Thoracic aorta (tissue), 2 donors: ENCODE measurements at places on chromosomes 13 and 19. TPM values are rescaled to one million over a fixed set of nuclear protein-coding genes. Genes with fewer than 3 reads are reported as not detected.

- no peak overlapping the region for H3K4me3 ChIP-seq
- no peaks in the 10 kb centered on the region for H3K27me3 ChIP-seq
- H3K27ac ChIP-seq = no peak overlapping the region
- DNase-seq = no peak
- H3K4me1 ChIP-seq = peaks cover 3% of the 10 kb centered on the region
These were observed 1312.4 kb downstream of the PCDH9 start for GRCh38 chr13:65917731-65918130.

DNA sequence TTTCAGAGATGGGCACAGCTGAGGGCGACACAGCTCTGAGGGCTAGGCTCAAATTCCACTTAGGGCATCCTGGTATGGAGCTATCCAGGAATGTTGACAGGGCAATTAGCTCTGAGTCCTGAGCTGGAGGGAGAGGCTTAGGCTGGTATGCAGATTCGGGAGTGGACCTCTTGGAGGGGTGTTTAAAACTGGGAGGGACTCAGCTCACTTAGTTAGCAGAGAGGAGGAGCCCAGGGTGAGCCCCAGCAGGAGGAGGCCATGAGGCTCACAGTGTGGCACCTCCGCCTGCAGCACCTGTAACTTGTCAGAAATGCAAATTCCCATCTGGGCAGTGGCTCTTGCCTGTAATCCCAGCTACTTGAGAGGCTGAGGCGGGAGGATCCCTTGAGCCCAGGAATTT lies 10.2 kb upstream of the NOP53 start:
- no peaks in the 10 kb centered on the region for H3K27me3 ChIP-seq
- peaks cover 27% of the 10 kb centered on the region for H3K36me3 ChIP-seq
- peaks cover 4% of the 10 kb centered on the region for H3K4me1 ChIP-seq

- no peaks in the 10 kb centered on the region for H3K4me1 ChIP-seq
- H3K36me3 ChIP-seq = no peaks in the 10 kb centered on the region
- DNase-seq = no peak
- no peaks in the 10 kb centered on the region for H3K27me3 ChIP-seq
These were observed 9.4 kb downstream of the C3 start for GRCh38 chr19:6711078-6711361.

DNA sequence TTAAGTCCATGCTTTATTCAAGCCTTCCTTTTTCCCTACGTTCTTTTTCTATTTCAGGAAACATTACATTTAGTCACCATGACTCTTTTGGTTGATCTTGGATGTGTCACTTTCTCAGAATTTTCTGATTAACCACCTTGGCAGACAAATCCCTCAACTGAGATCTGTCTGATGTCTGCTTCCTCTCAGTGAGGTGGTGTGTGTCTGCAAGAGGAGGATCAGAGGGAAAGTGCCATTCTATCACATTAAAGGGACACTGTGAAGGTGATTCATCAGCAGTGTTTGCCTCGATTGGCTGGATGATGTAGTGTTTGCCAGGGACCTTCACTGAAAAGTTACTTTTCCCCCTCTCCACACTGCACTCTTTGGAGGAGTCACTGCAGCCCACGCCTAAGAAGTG lies 3.0 kb upstream of the CCNP start:
- peak overlapping the region; percentile 41 for H3K27ac ChIP-seq
- H3K4me3 ChIP-seq = no peak overlapping the region
- DNase-seq = no peak
- H3K4me1 ChIP-seq = peaks cover 45% of the 10 kb centered on the region
- peaks cover 9% of the 10 kb centered on the region for H3K27me3 ChIP-seq

- H3K36me3 ChIP-seq = no peaks in the 10 kb centered on the region
- peaks cover 79% of the 10 kb centered on the region for H3K4me1 ChIP-seq
These were observed 49.8 kb downstream of the ELF1 start for GRCh38 chr13:40969169-40969901.

DNA sequence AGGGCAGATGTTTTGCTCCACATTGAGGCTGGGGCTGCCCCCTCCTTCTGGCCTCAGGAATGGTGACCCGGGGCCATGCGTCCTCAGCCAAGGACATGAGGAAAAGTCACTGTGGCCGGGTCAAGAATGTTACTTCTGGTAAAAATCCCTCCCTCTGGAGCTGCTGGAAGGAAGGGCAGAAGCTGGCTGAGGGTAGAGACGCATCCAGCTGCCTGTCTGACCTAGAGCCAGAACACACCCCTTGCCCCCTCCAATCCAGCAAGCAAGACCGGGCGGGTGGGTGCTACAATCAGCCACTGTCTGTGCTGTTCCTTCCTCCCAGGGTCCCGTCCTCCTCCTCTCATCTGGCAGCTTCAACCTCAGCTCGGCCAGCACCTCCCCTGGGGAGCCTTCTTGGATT lies 59.0 kb downstream of the PTPRS start:
- no peaks in the 10 kb centered on the region for H3K27me3 ChIP-seq
- H3K4me3 ChIP-seq = no peak overlapping the region
- peaks cover 15% of the 10 kb centered on the region for H3K36me3 ChIP-seq
- H3K27ac ChIP-seq = peak overlapping the region; percentile 30

DNA sequence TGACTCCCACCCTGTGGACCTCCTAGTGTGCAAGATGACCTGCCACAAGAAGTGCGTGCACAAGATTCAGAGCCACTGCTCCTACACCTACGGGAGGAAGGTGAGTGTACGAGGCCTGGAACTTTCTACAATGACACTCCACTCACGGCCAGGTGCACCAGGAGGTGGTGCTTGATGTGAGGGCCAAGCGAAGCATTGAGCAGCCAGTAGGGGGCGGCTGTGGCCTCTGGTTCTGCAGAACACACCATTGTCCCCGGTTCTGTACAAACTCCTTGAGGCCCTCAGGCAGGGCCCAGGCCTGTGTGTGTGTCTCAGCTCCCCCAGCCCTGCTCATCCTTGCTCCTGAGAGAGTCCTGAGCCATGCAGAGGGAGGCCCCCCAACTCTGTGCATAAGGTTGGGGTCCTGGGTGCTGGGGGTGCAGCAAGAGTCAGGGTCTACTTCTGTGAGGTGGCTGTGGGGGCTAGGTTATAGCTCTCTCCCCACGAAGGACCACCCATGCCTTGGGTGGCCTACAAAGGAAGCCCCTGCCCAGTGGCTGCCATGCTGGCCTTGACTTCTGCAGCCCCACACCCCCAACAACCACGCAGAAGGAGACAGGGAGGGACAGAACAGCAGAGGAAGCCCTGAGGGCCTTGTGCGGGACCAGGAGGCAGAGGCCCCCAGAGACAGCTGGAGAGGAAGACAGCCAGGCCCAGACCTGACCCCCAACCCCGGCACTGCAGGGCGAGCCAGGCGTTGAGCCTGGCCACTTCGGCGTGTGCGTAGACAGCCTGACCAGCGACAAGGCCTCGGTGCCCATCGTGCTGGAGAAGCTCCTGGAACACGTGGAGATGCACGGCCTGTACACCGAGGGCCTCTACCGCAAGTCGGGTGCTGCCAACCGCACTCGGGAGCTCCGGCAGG lies 9.7 kb upstream of the USE1 start:
- no peak overlapping the region for H3K27ac ChIP-seq
- peaks cover 60% of the 10 kb centered on the region for H3K36me3 ChIP-seq
- DNase-seq = no peak
- H3K4me3 ChIP-seq = no peak overlapping the region

- H3K36me3 ChIP-seq = no peaks in the 10 kb centered on the region
- no peak for DNase-seq
- H3K27me3 ChIP-seq = no peaks in the 10 kb centered on the region
- H3K4me1 ChIP-seq = peaks cover 25% of the 10 kb centered on the region
These were observed 207.4 kb upstream of the RFC3 start for GRCh38 chr13:33610438-33611120.

DNA sequence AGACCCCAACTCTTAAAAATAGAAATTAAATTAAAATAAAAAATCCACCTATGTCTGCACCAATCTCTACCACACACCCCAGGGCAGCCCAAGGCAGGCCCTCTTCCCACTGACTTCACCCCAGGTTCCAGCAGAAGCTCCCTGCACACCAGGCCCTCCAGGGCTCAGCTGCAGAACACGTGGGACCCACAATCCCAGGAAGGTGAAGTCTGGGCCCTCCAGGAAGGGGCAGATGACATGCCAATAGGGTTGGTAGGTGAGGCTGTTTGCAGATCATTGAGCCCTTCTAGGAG lies 19.2 kb upstream of the VSTM2B start:
- no peaks in the 10 kb centered on the region for H3K4me1 ChIP-seq
- no peak for DNase-seq
- H3K4me3 ChIP-seq = no peak overlapping the region
- no peaks in the 10 kb centered on the region for H3K27me3 ChIP-seq
- H3K27ac ChIP-seq = no peak overlapping the region
- H3K36me3 ChIP-seq = no peaks in the 10 kb centered on the region

GRCh38 chr13:90382425-90382824 lies 965.1 kb upstream of the MIR17HG start:
- no peaks in the 10 kb centered on the region for H3K36me3 ChIP-seq
- H3K27me3 ChIP-seq = no peaks in the 10 kb centered on the region
- H3K27ac ChIP-seq = no peak overlapping the region
- no peak for DNase-seq

- no peak for DNase-seq
- H3K27me3 ChIP-seq = no peaks in the 10 kb centered on the region
- H3K4me1 ChIP-seq = peaks cover 20% of the 10 kb centered on the region
- H3K27ac ChIP-seq = no peak overlapping the region
- peaks cover 70% of the 10 kb centered on the region for H3K36me3 ChIP-seq
- H3K4me3 ChIP-seq = no peak overlapping the region
These were observed 11.0 kb downstream of the SYDE1 start for GRCh38 chr19:15118248-15118647.

DNA sequence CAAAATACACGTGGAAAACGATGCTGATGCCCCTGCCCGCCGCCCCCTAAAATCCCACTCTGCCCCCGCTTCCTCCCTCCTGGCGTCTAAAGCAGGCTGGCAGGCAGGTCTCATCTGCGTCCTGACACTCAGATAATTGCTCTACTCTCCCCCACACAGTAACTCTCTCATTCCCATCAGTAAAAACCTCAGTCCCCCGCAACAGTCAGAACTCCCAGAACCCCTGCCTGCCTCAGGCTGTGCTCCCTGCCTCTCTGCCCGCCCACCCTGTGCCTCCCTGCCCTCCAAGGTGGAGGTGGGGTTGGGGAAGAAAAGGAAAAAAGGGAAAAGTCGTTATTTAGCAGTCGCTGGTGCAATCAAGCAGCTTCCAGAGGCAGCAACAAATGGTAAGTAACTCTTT lies 473.7 kb downstream of the EFNB2 start:
- no peaks in the 10 kb centered on the region for H3K27me3 ChIP-seq
- H3K36me3 ChIP-seq = no peaks in the 10 kb centered on the region
- no peaks in the 10 kb centered on the region for H3K4me1 ChIP-seq
- no peak for DNase-seq
- H3K27ac ChIP-seq = no peak overlapping the region
- no peak overlapping the region for H3K4me3 ChIP-seq

GRCh38 chr19:33005440-33005839 lies 33.4 kb downstream of the FAAP24 start:
- H3K27ac ChIP-seq = no peak overlapping the region
- H3K36me3 ChIP-seq = no peaks in the 10 kb centered on the region
- no peak overlapping the region for H3K4me3 ChIP-seq
- H3K27me3 ChIP-seq = no peaks in the 10 kb centered on the region
- no peaks in the 10 kb centered on the region for H3K4me1 ChIP-seq

GRCh38 chr19:13850910-13851733 lies 25.8 kb upstream of the NANOS3 start:
- peak; percentile 70 for DNase-seq
- H3K4me3 ChIP-seq = peak overlapping the region; percentile 64
- peak overlapping the region; percentile 100 for H3K27ac ChIP-seq
- peaks cover 68% of the 10 kb centered on the region for H3K4me1 ChIP-seq

DNA sequence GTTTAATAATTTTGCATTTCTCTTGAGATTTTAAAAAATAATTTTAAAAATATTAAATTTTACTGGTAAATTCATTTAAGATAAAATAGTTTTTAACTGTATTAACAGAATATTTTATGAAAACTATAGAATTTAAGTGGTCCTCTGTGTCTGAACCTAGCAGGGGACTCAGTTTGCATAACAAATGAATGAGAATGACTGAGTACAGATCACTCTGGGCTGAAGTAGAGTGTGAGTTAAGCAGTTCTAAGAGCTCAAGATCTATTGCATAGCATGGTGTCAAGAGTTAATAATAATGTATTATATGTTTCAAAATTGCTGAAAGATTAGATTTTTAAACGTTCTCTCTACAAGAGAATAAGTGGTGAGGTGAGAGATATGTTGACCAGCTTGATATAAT lies 348.3 kb upstream of the SLITRK1 start:
- no peak overlapping the region for H3K27ac ChIP-seq
- H3K4me3 ChIP-seq = no peak overlapping the region

DNA sequence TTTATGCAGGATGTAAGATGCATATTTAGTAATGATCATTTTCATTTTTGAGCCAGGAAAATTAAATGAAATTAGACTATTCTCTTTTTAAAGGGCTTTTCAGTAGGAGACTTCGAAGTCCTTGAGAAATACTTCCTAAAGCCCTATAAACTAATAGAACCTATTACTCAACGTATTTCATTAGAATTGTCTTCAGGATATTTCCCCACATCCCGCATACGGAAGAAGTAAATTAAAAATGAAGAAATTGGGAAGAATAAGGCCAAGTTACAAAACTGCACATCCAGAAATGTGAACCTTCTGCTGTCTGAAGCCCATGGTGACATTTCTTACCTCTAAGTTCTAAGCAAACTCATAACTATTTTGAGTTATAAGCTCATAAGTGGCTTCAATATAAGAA lies 66.5 kb downstream of the RXFP2 start:
- no peak overlapping the region for H3K4me3 ChIP-seq
- no peaks in the 10 kb centered on the region for H3K27me3 ChIP-seq
- H3K27ac ChIP-seq = no peak overlapping the region

GRCh38 chr13:73722120-73722519 lies 412.1 kb downstream of the KLF12 start:
- no peak overlapping the region for H3K4me3 ChIP-seq
- no peaks in the 10 kb centered on the region for H3K36me3 ChIP-seq
- no peak for DNase-seq

GRCh38 chr13:30376426-30377311 lies 45.6 kb upstream of the UBE2L5 start:
- H3K36me3 ChIP-seq = no peaks in the 10 kb centered on the region
- H3K4me3 ChIP-seq = no peak overlapping the region
- H3K27me3 ChIP-seq = no peaks in the 10 kb centered on the region
- H3K4me1 ChIP-seq = no peaks in the 10 kb centered on the region
- no peak overlapping the region for H3K27ac ChIP-seq
- no peak for DNase-seq

GRCh38 chr13:68509734-68510621 lies 1279.8 kb upstream of the PCDH9 start:
- no peaks in the 10 kb centered on the region for H3K4me1 ChIP-seq
- H3K27ac ChIP-seq = no peak overlapping the region
- H3K36me3 ChIP-seq = no peaks in the 10 kb centered on the region
- DNase-seq = no peak
- no peak overlapping the region for H3K4me3 ChIP-seq

- DNase-seq = no peak
- H3K36me3 ChIP-seq = no peaks in the 10 kb centered on the region
- H3K4me1 ChIP-seq = no peaks in the 10 kb centered on the region
- H3K27ac ChIP-seq = no peak overlapping the region
These were observed 20.6 kb upstream of the USP29 start for GRCh38 chr19:57099199-57099661.

- no peak for DNase-seq
- H3K27ac ChIP-seq = no peak overlapping the region
- no peaks in the 10 kb centered on the region for H3K27me3 ChIP-seq
- H3K36me3 ChIP-seq = no peaks in the 10 kb centered on the region
- no peaks in the 10 kb centered on the region for H3K4me1 ChIP-seq
These were observed 1395.2 kb downstream of the PCDH9 start for GRCh38 chr13:65834897-65835296.

The ATP4B gene
- total RNA-seq = not detected

The FXYD7 gene
- total RNA-seq = not detected

The FCAR gene
- 7.1 TPM for total RNA-seq

The MRPS31 gene
- total RNA-seq = 13.7 TPM

The KCTD15 gene
- 57.5 TPM for total RNA-seq

The ZNF665 gene
- 4.5 TPM for total RNA-seq

The LILRA5 gene
- total RNA-seq = 12.2 TPM

The CLC gene
- not detected for total RNA-seq

The GDF15 gene
- 2.3 TPM for total RNA-seq

The PABPC3 gene
- not detected for total RNA-seq
